ENCODE measurements at places on chromosomes 3 and 15. TPM values are rescaled to one million over a fixed set of nuclear protein-coding genes. Genes with fewer than 3 reads are reported as not detected.

IL17RC gene
- 35.3 TPM for total RNA-seq

TMCO5A gene
- not detected for total RNA-seq

NRROS gene
- total RNA-seq: 1.4 TPM

STRC gene
- total RNA-seq: not detected

FBXW12 gene
- total RNA-seq: not detected

STAB1 gene
- not detected for total RNA-seq

ANKRD63 gene
- total RNA-seq: 0.37 TPM

GOLGA8F gene
- 0.34 TPM for total RNA-seq

HTR3D gene
- not detected for total RNA-seq

DISP2 gene
- 1.0 TPM for total RNA-seq

C3orf20 gene
- total RNA-seq: not detected

NFKBIZ gene
- total RNA-seq: 52.5 TPM

Data from A375 (cell line).